ENCODE measurements at places on chromosomes 1 and 21.

DNA sequence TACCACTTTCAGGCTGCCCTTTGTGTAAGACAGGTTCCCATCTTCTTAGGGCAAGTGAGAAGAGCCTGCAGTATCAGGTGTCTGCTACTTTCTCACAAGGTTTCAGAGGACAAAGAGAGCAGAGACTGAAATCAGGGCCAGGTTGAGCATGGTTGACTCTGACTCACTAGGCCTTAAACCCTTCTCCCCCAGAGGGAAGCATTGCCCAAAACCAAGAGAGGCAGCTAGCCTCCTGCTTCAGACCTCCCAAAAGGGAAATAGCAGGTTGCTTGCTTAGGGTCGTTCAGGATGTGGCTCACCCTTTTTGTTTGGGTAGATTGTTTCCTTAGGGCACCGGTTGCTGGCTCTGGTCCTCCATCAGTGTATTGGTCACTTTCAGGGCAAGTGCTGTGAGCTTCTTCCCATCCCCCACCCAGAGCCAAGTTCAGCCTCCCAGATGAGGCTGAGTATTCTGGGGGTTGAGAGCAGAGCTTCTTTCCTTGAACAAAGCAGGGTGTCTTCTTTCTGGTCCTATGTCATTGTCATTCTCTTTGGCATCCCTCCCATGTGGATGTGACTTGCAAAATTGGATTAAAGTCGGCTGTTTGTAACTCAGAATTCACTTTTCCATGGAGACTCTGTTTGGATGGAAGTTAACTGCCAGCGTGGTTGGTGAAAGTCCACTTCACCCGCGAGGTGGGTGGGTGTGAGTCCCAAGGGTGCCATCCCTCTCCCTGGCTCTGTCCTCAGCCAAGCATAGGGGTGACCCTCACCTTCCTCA lies 55.5 kb upstream of the GALNT2 start:
- DNase-seq: no peak

DNA sequence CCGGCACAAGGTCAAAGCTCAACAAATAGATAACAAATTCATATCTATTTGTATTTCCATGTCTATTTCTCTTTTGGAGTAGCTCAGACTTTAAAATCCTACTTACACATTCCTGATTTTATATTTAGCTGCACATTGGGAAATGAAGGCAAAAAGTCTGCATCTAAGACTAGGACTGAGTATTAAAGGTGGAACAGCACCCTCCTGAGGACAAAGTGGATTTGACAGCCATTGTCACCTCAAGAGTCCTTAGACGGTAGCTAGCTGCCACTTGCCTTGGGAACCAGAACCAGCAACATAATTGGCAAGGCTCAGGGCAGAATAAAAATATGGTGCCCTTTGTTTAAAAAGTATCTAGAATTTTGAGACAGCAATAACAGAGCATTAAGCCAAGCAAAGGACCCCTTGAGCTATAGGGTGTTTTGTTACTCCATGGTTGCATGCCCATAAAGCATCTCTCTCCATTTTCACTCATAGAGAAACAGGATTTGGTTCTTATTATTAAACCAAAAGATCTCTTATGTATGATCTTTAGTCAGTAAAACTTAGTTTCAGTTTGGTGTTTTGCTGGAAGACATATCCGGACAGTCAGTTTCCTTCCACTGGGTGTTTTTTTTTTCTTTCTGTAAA lies 30.0 kb upstream of the SGIP1 start:
- peak; percentile 69 for DNase-seq

DNA sequence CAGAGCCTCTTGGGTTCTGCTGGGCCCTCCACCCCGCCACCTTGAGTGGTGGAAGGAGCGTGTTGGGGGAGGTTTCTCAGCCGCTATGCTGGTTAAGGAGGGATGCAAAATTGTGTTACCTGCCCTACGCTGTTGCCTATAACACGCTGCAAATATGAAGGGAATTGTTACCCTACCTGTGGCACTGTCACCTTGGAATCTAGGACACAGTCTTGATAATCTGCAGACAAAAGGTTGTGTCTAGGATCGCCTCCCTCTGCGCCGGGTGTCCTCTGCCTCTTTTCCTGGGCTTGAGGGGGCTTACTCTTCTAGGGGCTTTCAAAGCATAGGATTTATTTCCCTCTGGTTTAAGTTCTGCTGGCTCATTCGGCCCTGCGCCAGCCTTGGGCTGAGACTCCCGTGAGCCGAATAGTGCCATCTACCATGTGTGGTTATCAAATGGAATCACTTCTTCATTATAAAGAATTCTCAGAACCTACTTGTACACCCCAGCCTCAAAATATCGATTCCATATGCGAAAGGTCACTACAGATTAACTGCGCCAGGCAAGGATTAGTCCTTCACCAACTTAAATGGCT lies 697 bp downstream of the SLC22A15 start:
- no peak for DNase-seq

DNA sequence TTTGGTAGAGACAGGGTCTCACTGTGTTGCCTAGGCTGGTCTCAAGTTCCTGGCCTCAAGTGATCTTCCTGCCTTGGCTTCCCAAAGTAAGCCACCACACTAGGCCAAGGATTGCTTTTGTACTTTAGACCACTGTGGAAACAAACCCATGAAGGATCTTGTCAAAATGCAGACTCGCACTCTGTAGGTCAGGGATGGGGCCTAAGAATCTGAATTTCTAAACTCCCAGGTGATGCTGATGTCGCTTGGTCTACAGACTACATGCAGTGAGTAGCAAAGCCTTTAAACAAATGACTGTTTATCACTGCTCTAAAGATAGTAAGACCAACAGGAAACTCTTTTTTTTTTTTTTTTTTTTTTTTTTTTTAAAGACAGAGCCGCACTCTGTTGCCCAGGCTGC lies 54.1 kb upstream of the MUTYH start:
- DNase-seq: no peak

GRCh38 chr1:97046765-97047420 lies 325.3 kb downstream of the PTBP2 start:
- DNase-seq: no peak

DNA sequence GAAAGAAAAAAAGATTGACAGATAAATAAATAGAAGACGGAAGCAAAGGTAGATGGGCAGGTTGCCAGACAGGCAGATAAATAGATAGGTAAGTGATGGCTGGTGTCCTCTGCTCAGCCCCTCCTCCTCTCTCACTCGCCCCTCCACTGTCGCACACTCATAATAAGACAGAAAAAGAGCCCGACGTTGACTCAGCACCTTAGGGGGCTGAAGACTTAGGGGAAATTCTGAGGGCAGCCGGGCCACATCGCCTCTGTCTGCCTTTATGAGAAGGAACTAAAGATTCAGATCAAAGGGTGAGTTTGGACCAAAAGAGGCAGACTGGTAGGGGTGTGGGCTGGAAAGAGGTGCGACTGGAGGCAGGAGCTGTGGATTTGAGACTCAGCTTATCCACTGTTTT lies 158.1 kb upstream of the IGSF21 start:
- no peak for DNase-seq

GRCh38 chr1:15863156-15863901 lies 15.8 kb downstream of the SPEN start:
- no peak for DNase-seq
